AG09309 (cell line): ENCODE measurements at places on chromosomes 11 and 22.

GRCh38 chr11:93654226-93654625 is 7.3 kb upstream of the CEP295 start:
- no peak for DNase-seq

- DNase-seq, result no peak
These were observed 15.0 kb upstream of the WT1 start for GRCh38 chr11:32450372-32450771.

DNA sequence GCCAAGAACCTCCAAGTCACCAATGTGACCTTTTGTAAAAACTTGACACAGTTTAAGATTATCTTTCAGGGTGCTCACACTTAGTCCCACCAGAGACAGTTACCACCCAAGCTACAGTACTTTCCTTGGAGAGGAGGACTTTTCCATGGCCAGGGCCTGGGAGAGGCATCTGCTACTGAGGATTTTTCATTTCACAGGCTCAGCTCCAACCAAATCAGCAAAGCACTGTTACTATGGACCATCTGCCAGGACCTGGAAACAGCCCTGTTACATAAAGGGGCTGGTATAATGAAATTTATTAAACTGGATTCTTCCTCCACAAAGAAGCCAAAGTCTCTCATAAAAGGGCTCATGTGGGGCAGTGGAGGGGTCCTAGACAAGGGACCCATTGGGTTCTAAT is 38.6 kb downstream of the SERGEF start:
- no peak for DNase-seq

DNA sequence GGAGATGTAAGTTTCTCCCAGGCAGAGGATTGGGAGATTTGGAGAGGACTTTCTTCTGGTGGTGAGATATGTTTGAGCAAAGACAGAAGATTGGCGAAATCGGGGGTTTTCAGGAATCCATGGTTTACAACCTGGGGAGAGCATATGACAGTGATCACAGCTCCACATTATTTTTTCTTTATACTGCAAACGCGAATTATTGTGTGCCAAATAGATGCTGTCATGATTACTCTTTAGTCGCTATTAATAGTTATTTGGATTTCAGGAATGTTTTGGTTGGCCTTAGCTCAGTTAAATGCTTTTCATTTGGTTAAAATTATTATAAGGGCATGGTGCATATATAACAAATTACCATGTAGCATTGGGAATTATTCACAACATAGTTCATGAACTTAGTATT is 15.2 kb downstream of the ATXN10 start:
- DNase-seq, result no peak

GRCh38 chr11:86558207-86558606 is 114.2 kb downstream of the ME3 start:
- DNase-seq, result no peak

GRCh38 chr11:72597721-72598120 is 76.5 kb downstream of the PDE2A start:
- DNase-seq, result no peak

GRCh38 chr22:25137577-25138525 is 61.8 kb upstream of the CRYBB3 start:
- no peak for DNase-seq

DNA sequence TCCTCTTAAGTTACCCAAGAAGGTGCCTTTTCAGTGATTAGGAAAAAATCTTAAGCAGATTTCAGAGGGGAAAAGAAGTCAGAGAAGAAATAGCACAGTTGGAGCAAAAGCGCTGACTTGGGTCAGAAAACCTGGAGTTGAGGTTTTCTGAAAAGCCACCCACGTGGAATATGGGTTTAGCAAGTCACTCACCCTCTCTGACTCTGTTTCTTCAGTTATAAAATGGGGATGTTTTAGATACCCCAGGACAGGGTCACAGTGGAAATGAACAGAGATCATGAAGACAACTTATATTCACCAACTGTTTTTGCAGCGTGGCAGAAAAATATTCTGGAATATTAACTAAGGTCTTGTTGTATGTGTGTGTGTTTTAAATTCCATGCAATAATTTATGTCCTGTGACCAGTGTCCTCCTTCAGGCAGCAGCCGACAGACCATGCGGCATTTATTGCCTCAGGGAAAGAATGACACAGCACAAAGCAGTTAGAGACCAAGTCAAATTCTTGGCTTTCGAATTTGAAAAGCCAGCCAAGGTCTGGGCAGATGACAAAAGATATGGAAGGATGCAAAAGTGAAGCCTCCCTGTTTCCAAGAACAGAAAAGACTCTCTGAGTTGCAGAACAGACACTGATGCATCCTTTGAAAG is 119.9 kb downstream of the MIAT start:
- no peak for DNase-seq

DNA sequence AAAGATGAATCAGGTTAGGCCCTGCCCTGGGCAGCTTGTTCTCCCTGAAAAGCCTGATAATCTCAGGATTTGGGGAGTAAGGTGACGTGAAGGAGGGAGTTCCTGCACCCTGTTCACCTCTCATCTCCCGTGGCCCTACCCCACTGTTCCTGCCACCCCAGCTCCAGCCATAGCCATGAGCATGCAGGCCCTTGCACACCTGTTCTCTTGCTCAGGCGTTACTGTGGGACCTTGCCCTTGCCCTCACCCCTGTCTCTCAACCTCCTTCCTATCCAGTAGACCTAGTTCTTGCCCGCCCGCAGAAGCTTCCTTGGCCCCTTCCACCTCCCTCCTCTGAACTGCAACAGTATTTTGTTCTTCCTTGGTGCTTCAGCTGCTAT is 15.0 kb downstream of the TSKU start:
- DNase-seq, result no peak

DNA sequence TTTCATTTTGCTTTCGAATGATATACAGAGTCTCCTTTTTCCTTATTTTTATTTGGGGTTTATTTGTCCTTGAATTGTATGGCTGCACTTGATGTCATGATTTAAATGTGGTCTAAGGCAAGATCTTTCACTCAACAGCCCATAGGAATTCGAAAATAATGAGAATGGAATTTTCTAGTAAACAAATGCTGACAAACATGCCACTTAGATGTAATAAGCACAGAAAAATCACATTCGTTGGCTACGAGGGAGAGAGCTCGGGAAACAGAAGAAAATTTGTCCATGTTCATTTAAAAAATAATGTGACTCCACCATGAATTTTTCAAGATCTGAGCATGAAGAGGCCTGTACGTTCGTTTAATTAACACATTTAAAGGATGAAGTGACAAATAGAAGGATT is 73.0 kb downstream of the BLID start:
- no peak for DNase-seq

DNA sequence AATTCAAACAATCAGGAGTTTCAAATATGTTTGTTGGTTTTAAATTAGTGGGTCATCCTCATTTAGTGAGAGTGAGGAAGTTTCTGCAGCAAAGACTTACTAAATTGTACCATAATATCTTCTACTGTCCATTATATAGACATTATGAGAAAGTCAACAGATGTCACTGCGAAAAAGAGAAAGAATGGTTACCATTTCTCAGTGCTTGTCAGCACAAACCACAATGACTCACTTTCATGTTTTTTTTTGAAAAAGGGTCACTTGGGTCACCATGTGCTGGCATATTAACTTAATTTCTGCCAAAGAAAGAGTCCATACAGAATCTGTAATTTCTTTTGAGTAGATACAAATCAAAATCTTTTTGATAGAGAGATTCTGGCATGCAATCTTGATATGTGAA is 924.6 kb upstream of the FAT3 start:
- no peak for DNase-seq

GRCh38 chr22:32823024-32823730 is 21.7 kb downstream of the TIMP3 start:
- no peak for DNase-seq

DNA sequence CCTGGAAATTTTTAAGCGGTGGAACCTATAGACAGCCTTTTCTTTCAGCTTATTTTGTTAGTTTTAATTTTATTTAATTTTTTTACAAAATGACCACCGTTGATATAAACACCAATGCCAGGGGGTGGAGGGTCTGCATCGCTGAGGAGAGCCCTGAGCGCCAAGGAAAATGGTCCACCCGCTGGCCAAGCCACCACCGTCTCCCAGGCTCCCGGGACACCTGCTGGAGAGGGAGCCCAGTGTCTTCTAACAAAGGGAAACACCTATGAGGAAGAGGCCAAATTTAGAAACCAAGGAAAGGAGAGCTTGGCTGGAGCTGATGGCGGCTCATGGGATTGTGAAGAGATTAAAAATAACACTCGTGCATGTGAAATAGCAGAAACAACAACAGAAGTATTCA is 288 bp upstream of the KRTAP5-8 start:
- DNase-seq, result no peak

- no peak for DNase-seq
These were observed 4.2 kb upstream of the GAB4 start for GRCh38 chr22:17012267-17012666.

DNA sequence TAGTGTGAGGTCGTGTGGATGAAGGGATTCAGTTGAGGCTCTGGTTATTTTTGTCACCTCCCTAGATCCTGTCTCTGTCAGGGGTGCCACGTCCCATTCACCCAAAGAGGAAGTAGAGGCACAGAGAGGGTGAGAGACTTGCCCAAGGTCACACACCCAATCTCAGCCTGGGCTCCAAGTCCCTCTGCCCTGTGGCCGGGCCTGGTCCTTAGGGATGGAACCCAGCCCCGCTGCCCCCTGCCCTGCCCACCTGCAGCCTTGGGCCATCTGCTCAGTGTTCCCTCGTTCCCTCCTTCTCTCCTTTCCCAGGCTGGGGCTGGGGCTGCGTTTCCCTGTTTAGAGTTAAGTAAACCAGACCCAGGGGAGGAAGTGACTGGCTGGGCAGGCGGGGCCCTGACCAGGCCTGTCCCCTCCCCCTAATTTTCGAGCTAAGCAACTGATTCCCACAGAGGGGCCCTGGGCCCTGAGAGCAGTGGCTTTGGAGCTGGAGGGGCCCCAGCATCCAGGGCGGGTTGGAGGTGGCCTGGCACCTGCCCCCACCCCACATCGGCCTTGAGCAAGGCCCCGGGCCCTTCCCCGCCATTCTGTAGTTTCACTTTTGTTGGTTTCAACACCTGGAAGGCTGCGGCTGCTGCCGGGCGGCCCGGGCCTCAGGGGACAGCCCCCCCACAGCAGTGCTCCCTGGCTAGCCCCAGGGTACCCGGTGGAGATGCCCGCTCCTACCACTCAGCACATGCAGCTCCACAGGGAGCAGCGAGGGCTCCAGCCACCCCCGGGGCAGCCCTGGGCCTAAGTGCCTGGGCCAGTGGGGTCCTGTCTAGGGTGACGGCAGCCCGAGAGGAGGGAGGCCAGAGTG is 1.5 kb downstream of the TCIRG1 start:
- no peak for DNase-seq

GRCh38 chr11:28599656-28600055 is 491.5 kb downstream of the METTL15 start:
- no peak for DNase-seq

DNA sequence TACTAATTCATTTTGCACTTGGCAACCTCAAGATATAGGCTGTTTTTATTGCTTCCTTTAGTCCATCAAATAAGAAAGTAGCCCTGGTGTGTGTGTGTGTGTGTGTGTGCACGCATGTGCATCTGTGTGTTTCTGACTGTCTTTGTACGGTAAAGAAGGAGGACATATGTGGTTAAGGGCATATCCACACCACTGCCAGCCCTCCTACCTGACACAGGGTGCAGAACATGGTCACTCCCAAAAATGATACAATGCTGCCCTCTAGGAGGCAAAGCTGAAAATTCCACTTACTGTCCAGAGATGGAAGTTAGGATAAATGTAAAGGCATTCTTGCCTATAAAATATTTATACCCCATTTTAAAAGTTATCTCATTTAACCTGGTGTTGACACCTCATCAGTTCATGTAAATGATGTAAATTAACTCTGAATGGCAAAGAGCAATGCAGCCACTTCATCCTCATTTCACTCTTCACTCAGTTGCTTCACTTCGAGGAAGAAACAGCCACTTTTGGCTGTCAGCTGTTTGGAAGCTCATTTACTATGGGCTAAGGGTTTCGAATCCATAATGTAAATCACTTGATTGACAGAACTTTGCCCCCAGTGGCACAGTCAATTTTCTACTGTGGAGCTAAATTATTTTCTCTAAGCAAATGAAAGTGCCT is 83.1 kb upstream of the MTNR1B start:
- DNase-seq, result peak; percentile 8

DNA sequence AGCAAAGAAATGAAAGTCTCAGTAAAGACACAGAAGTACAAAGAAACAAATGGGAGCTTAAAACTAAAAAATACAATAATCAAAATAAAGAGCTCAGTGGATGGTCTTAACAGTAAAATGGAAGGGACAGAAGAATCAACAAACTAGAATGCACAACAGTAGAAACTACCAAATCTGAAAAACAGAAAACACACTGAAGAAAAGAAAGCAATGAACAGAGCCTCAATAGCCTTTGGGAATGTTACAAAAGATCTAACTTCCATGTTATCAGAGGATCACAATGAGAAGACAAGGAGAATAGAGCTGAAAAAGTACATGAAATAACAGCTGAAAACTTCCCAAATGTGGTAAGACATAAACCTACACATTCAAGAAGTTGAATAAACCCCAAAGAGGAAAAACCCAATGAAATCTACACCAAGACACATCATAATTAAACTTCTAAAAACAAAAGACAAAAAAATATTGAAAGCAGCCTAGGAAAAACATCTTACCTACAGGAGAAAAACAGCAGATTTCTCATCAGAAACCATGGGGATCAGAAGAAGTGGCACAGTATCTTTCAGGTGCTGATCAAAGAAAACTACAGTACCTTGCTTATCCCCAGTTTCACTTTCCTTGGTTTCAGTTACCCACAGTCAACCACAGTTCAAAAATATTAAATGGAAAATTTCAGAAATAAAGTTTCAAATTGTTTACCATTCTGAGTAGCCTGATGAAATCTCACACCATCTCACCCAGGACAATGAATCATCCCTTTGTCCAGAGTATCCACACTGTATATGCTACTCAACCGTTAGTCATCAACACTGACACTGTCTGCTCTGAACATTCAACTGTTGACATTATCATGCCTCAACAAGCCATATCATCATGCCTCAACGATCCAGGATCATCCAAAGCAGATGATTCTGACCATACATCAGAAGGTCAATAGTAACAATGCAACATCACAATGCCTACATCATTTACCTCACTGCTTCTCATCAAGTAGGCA is 22.2 kb downstream of the RRAS2 start:
- DNase-seq, result peak; percentile 63

DNA sequence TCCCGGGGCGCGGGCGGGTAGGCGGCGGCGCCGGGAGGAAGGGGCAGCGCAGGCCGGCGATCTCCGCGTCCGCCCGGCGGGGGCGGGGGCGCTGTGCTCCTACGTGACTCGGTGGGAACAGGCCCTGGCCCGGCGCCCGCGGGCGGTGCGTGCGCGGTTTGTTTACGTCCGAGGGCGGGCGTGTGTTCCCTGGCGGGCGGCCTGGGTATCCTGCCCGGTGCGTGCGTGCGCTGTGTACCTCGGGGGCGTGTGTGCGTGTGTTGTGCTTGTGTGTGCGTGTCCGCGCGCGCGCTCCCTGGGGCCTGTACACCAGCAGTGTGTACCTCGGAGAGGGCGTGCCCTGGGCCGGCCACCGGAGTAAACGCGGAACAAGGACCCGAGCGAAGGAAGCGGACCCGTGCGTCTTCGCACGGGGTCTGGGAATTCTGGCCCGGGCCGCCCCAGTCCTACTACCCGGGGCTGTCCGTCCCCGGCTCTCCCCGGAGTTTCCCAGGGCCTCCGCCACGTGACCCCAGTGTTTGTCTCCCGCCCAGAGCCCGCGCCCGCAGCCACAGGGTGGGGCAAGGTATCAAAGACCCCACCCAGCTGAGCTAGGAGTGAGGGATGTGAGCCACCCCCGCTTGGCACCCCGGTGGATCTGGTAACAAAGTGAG is 769 bp downstream of the MAFF start:
- peak; percentile 74 for DNase-seq
